ENCODE measurements at places on chromosomes 3 and 15.

- DNase-seq: no peak
These were observed 745.7 kb upstream of the CCDC54 start for GRCh38 chr3:106631373-106632108.

DNA sequence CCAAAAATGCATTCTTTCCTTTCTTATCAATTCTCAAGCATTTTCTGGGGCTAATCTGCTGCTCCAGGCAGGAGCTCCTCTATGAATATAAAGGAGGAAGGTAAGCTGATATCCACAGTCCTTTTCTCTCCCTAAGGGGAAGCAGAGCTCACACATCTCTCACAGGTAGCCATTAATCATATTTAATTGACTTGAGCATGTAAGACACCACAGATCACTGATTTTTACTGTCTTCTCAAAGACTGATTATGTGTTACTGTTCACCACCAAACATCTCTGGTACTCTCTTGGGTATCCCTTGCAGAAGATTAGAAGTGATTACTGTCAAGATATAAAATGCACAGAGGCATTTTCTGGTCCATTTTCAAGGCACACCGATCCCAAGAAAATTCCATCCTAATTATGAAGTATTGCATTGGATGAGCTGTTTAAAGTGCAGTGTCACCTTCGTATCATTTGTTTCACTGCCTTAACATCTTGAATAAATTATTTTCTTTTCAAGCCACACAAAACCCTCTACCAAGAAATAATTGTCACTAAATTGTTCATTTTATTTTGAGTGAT lies 100.7 kb downstream of the ARPP21 start:
- DNase-seq: no peak

- no peak for DNase-seq
These were observed 313.4 kb downstream of the SQOR start for GRCh38 chr15:45948181-45948621.

DNA sequence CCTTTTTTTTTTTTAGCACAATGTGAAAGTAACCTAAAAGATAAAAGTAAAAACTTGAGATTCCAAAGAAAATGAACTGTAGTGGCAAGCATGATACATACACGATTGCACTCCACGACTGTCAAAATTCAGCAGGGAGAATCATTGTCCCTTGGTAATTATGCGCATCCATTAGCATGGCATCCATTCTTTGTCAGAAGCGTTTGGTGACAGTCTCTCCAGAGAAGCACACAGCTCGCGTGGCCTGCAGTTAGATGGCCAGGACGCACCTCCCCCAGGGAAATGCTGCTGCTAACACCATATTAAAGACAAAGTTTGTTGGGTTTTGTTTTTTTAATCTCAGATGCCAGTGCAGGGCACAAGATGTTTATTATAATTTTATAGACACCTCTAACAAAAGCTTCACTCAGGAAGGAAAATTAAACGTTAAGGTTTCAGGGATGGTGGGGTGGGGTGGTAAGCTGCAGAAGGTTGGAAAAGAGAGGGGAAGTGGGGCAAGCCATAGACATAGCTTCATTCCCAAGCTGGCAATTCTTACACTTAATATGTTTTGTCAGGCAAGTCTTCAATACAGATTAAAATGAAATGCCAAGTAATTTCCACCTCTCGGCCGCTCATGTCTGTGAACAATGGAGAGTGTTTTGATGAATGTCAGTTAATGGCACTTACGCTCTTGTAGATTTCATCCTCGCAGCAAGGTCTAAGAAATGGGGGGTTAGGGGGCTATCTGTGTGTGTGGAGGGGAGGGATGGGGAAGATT lies 142.8 kb upstream of the TOPAZ1 start:
- DNase-seq: no peak
